ENCODE measurements at places on chromosomes 16 and 17.

- DNase-seq, result no peak
Observed at GRCh38 chr17:73359987-73360410, 48.2 kb upstream of the CDC42EP4 start.

- DNase-seq, result peak; percentile 3
Observed at GRCh38 chr17:70144260-70144846, 25.0 kb upstream of the KCNJ2 start.

DNA sequence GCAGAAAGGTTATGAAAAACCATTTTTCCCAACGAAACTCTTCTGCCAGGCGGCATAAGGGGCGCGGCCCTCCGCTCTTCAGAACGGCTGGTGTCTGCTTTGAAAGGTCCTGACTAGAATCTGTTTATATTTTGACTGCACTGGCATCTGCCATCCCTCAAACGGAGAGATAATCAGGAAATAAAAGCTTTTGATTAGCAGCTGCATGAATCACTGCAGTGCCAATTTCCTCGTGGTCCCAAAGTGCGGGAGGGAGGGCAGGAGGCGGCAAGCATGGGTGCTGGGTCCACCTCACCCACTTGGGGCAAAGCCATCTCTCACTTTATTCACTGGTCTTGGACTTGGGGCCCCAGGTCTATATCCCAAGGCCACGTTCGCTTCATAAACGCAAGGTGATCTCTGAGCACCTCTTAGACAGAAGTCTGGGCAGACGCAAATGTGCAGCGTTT lies 49.7 kb downstream of the TBC1D16 start:
- no peak for DNase-seq

- no peak for DNase-seq
Observed at GRCh38 chr17:1095090-1095852, 84.5 kb downstream of the ABR start.

DNA sequence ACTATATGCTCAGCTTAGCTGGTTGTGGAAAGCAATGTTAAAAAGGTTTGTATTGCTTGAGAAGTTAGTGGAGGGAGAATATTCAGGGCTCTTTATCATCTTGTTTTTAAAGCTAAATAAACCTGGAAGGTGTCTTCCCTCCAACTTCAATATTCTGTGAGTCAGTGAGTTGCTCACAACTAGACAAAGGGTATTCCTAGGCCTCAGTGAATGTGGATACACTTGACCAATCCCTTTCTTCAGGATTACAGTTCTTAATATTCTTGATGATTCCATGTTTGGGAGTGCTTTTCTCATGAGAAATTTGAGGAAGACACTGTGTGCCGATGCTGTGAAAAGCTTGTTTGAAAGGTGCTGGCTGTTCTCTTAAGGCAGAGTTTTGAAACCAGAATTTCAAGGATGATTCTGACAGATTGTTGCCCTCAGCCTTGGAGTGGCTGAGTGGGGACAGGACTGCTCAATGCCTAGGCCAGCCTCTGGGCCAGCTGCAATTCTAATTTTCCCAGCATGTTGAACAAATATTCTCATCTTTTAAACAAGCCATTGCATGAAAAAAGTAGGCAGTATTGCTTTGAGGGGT lies 30.1 kb downstream of the MAP2K4 start:
- DNase-seq, result no peak

DNA sequence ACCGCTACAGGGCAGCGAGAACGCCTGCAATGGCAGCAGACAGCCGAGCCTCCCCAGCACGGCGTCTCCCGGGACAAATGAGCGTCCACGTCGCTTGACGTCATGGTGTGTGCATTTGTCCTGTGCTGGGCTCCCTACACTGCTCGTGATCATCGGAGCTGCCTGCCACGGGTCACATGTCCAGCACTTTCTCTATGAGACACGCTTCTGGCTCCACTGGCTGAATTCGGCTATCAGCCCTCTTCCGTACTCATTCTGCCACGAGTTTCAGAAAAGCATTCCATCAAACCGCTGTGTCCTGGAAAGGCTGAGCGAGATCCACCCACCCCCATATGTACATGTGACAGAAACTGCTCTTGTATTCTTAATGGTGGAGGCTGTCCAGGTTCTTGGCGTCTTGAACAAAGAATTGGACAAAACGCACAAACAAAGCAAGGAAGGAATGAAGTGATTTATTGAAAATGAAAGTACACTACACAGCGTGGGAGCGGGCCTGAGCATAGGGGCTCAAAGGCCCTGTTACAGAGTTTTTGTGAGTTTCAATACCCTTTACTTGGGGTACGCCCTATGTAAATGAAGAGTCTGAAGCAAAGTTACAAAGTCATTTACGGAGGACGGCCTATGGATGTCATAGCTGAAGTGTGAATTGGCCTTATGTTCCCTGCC lies 28.5 kb upstream of the SHCBP1 start:
- DNase-seq, result no peak

GRCh38 chr16:64440421-64440831 lies 681.4 kb downstream of the CDH11 start:
- DNase-seq, result no peak

- DNase-seq, result no peak
Observed at GRCh38 chr17:76843703-76844484, 24.3 kb upstream of the MGAT5B start.

GRCh38 chr17:58331815-58332777 lies 3.5 kb upstream of the TSPOAP1 start:
- peak; percentile 91 for DNase-seq

GRCh38 chr17:79412886-79413390 lies 197.9 kb downstream of the RBFOX3 start:
- no peak for DNase-seq

DNA sequence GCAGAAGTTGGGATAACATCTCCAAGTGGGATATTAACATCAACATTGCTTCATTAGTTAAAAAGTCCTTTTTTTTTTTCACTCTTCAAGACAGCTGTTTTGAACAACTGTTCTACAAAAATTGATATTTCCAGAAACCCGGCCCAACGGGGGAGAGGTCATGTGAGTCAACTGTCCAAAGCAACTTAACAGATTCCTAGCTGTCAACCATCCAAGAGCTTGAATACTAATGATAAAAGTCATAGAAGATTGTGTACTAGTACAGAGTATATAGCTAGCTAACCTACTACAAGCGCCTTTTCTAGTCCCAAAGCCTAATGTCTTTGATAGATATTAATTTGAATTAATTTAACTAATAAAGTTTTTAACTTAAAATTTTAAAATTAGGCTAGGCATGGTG lies 172.0 kb downstream of the CYB561 start:
- DNase-seq, result no peak

GRCh38 chr17:49928126-49928800 lies 40.7 kb upstream of the DLX4 start:
- no peak for DNase-seq

DNA sequence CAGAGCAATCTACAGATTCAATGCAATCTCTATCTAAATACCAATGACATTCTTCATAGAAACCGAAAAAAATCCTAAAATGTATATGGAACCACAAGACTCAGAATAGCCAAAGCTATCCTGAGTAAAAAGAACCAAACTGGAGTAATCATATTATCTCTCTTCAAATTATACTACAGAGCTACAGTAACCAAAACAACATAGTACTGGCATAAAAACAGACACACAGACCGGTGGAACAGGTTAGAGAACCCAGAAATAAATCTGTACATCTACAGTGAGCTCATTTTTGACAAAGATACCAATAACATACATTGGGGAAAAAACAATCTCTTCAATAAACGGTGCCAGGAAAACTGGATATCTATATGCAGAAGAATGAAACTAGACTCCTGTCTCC lies 45.4 kb downstream of the MPHOSPH6 start:
- DNase-seq, result no peak

- no peak for DNase-seq
Observed at GRCh38 chr17:27928587-27928986, 35.4 kb upstream of the LYRM9 start.

DNA sequence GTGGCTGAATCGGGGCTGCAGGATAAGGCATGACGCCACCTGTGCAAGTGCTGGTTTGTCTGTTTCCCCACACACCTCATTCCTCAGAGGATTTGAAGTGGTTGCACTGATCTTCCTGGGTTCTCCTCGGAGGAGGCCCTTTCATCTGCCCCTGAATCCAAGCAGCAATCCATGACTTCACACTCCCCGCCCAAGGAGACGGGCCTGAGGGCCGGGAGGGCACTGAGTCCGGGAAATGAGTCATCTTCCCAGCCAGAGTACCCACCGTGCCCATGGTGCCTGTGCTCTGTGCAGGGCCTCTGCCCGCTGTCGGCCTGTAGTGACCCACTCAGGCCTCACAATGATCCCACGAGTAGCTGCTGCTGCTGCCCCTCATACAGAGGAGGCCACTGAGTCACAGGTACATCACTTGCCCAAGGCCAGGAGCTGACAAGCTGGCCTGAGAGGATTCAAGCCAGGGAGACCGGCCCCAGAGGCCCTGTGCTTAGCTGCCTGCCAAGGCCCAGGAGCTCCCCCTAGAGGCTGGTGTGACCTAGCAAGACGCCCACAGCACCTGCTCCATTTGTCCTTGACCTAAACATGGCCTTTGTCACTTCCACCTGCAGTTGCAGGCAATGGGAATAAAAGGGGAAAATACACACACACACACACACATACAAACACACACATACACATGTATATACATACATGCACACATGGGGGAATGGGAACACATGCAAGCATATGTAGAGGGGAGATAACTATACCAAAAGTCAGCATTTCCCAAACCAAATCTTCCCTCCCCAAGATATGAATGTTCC lies 240.0 kb downstream of the C16orf95 start:
- DNase-seq, result no peak

- DNase-seq, result no peak
Observed at GRCh38 chr16:71933913-71934695, 38.8 kb downstream of the IST1 start.

GRCh38 chr17:9389111-9389527 lies 186.5 kb downstream of the STX8 start:
- peak; percentile 22 for DNase-seq

DNA sequence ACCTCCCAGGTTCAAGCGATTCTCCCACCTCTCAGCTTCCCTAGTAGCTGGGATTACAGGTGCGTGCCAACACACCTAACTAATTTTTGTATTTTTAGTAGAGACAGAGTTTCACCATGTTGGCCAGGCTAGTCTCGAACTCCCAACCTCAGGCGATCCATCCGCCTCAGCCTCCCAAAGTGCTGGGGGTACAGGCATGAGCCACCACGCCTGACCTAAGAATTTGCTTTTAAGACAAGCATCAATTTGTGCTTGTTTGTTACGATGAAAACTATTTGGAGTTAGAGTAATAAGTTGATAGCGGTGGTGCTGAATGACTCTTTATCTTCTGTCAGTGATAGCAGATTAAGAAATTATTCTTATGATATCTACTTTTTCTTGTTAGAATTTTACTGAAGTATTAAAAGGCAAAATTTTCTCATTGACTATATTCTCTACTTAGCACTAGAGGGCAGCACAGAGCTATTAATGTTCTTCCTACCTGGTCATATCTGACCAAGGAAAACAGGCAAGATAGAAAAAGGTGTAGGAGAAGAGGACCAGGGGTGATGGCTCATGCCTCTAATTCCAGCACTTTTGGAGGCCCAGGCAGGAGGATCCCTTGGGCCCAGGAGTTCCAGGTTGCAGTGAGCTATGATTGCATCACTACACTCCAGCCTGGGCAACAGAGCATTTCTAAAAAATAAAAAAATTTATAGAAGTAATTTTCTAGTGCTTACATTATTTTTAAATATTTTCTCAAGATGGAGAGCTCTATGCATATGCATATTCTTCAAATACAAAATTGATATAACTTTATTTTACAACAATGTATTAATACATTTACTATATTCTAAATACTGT lies 24.5 kb downstream of the STXBP4 start:
- peak; percentile 66 for DNase-seq

DNA sequence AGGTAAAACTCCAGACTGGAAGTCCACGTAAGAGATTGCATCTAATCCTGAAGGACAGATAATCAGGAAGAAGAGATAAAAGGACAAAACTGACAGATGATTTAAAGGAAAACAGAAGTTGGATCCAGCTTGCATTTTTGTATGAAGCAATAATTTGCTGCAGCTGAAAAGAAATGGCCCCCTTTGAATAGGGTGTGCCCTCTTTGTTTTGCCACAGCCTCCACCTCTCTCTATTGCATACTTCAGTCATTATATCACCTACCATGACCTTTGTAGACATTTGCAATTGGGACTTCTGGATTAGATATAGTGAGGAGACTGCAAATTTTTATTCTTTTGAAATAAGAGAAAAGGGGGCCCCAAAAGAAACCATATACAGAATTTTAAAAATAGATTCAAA lies 8.1 kb downstream of the NOG start:
- DNase-seq, result no peak
